Stimulated activated CD4-positive, alpha-beta T cell treated with anti-CD3 and anti-CD28 coated beads, Interleukin-1b, Interleukin-23, amount 100 ng/mL, for 1 hour (primary cell): ENCODE measurements at places on chromosomes 4 and X.

GRCh38 chr4:181528570-181529184 is 714.5 kb upstream of the TENM3 start:
- DNase-seq = no peak

DNA sequence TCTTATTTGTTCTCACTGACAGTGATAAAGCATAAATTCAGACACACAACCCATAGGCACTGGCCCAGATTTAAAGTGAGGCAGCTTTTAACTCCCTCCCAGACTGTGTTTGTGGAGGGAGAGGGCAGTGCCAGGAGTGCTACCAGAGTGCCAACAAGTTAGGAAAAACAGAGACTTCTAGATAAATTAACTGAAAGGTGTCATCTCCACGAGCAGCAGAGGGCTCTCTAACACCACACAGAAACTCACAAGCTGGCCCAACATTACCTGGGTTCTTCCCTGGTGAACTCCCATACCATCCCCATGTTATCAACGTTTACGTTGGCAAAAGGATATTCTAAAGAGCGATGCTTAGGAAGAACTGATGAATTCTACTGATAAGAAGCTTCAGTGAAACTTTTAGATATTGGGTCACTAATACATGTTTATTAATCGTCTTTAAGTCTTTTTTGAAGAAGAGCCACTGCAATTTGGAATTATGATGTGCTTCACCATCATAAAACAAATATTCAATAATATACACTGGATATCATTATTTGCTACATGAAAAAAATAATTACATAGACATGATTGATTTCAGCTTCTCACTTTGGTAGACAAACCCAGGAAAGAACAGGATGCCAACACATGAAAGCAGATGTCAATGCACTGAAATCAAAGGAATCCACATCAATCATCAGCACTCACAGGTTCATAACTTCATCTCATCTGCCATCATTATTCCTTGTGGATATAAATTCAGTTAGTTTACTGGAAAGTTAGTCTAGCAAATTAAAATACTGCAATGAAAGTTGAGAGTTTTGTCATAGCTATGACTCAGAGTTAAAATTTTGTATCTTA is 121.2 kb upstream of the NAP1L5 start:
- peak; percentile 21 for DNase-seq

- no peak for DNase-seq
Observed at GRCh38 chr4:81664079-81664478, 192.4 kb upstream of the RASGEF1B start.

GRCh38 chr4:83240379-83240875 is 44.2 kb downstream of the COQ2 start:
- DNase-seq = no peak

DNA sequence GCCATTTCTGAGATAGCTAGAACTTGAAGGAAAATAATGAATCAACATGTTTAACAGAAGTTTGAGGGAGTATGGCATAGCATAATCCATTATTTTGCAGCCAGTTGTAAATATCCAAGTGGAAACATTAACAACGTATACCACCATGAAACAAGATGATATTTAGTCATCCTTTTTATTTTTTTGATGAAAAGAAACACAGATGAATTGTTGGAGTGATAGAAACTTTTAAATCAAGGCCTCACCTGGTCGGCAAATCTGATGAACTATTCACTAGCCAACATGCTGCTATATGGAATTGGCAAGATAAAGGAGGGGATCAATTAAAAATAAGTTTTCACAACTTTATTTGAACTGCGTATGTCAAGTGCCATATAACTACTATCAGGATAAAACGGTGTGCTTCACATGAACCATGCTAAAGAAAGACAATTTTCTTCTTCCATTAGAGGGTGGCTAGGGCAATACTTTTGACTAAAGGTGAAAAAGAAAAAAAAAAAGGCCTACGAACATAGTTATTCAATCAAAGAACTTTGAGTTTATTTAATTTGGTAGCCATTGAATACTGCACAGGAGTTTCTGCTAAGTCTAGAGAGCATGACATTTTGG is 510.7 kb downstream of the SPOCK3 start:
- DNase-seq = no peak

DNA sequence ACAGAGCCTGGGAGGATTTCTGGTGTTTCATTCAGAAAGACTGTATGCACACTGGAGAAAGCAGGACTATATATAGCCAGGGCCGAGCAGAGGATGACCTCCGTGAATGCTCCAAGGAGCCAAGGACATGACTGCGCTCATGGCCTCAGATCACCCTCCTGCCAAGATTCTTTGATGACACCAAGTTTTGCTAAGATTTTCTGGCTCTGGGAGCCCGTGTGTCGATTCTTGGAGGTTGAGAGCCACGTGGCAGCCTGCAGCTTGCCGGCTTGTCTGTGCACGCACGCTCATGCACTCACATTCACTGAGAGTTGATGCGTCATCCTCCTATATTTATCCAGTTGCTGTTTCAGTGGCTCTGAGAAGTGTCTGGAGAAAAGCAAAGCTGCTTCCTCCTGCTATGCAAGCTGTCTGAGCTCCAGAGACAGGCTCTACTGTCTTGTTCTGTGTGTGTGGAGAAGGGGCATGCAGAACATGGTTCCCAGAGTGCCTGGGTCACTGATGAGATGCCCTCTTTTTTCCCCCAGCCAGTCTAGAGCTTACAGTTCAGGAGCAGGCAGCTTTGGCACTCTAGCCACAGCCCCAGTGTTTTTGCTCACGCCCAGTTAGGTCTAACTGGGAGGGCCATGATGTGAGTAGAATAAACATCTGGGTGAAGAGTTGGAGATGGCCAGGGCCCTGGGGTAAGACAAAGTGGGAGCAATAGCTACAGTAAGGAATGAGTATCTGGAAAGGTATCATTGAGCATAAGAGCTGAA is 64.9 kb upstream of the SCOC start:
- no peak for DNase-seq

GRCh38 chr4:4704267-4704666 is 155.2 kb upstream of the MSX1 start:
- no peak for DNase-seq

DNA sequence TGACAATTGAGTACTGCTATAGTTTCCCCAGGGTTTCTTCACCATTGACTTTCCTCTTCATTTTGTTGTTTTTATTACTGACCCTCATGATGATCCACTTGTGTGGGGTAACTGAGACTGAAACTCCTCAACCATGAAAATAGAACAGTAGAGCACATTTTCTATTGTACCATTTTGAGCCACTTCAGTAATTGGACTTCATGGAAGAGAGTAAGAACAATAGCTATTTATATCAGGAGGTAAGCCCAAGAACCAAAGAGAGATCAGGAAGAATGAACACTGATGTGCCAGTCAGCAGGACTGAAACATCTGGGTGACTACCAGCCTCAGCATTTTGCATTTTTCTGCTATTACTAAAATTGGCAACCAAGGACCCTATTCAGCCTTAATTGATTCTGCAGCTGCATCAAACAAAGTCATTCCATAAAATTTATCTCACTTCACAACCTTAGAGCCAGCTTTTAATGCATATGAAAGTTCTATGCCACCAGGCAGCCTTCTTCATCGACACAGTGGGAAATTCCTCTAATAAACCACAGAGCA is 151.4 kb downstream of the BANK1 start:
- no peak for DNase-seq

GRCh38 chr4:138650929-138651448 is 364.6 kb upstream of the NOCT start:
- DNase-seq = no peak

GRCh38 chrX:136525738-136526606 is 6.0 kb upstream of the VGLL1 start:
- DNase-seq = no peak

DNA sequence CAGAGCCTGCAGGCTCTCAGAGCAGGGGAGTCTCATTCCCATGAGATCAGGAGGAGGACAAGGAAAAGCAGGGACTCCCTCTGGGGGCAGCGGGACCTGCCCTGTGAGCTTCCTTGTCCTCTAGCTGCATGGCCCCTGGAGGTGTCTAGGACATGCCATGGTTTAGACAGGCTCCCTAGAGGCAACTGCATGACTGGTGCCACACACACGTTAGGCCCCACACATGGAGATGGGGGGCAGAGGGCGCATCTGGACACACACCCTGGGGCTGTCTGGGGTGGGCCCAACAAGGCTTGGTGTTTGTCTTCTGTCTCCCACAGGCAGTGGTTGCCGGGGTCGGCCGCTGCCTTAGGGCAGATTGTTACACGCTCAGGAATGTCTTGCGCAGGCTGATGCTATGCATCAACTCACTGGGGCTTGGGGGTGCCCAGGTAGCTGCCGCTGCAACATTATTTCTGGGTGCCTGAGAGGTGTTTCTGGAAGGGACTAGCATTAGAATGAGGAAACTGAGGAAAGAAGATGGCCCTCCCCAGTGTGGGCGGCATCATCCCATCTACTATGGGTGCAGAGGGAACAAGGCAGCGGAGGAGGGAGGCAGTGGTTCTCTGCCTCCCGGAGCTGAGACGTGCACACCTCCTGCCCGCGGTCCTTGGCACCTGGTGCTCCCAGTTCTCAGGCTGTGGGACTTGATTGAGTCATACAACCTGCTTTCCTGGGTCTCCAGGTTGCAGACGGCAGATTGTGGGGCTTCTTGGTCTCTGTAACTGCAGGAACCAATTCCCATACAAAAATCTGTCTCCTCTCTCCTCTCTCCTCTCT is 32.1 kb upstream of the GPR78 start:
- DNase-seq = no peak

- DNase-seq = no peak
Observed at GRCh38 chr4:184200296-184200695, 17.4 kb downstream of the ENPP6 start.

- no peak for DNase-seq
Observed at GRCh38 chr4:85580489-85580888, 105.5 kb downstream of the ARHGAP24 start.

DNA sequence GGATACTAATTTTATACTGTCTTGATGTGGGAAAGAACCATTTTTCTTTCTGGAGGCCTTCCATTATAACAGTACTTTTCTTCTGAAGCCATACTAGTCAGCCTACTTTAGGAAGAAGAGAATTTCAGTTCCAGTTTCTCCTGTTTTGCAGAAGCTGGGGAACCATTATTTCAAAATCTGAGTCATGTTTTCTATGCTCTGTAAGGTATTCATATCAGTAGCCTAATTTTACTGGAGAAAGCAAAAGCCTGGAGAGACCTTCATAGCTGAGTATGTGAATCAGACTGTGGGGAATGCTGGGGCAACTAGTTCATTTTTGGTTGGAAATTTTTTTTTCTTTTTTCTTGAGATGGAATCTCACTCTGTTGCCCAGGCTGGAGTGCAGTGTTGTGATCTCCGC is 22.4 kb downstream of the AFF1 start:
- no peak for DNase-seq

DNA sequence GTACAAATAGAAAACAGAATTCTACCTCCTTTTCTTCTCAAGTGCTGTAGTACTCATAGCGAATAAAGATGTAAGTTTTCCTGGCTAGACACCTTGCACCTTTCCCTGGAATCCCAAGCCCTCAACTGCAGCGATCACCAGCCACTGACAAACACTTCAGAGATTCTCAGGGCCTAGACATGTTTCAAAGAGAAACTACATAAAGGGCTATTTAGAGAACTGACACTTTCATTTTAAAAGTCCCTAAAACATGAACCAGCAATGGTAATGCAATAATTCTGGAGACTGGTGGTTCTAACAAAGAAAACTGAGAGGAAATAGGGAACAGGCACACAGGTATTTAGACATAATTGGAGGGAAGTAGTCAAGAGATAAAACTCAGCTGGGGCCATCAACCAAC is 35.7 kb downstream of the FANCB start:
- DNase-seq = no peak
